ENCODE measurements at places on chromosomes 5 and 9.

DNA sequence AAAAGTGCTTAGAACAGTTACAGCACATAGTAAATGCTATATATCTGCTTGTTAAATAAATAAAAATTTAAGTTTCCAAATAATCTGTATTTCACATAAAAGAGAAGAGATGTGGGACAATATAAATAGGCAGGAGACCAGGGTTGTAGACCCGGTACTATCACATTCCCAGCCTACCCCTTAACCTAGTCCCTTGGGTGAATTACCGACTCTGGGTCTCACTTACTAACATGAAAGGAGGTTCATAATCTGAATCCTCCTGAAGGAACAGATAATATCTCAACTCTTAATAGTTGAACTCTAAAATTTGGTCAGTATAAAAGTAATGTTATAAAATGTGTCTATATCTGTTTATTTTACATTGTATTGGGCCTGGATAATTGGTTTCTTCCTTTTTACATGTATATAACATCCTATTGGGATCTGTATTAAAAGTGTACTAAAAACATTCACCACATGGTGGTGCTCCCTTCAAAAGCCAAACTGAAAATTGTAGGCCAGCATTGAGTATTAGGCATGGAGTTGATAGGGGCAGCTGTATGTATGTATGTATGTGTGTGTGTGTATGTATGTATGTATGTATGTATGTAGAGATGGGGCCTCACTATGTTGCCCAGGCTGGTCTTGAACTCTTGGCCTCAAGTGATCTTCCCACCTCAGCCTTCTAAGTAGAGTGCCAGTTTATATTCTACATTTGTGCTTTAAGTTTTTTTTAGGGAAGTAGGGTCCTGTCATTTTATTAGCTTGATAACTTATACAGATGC, 64.2 kb upstream of the ABL1 start:
- no peak for DNase-seq

DNA sequence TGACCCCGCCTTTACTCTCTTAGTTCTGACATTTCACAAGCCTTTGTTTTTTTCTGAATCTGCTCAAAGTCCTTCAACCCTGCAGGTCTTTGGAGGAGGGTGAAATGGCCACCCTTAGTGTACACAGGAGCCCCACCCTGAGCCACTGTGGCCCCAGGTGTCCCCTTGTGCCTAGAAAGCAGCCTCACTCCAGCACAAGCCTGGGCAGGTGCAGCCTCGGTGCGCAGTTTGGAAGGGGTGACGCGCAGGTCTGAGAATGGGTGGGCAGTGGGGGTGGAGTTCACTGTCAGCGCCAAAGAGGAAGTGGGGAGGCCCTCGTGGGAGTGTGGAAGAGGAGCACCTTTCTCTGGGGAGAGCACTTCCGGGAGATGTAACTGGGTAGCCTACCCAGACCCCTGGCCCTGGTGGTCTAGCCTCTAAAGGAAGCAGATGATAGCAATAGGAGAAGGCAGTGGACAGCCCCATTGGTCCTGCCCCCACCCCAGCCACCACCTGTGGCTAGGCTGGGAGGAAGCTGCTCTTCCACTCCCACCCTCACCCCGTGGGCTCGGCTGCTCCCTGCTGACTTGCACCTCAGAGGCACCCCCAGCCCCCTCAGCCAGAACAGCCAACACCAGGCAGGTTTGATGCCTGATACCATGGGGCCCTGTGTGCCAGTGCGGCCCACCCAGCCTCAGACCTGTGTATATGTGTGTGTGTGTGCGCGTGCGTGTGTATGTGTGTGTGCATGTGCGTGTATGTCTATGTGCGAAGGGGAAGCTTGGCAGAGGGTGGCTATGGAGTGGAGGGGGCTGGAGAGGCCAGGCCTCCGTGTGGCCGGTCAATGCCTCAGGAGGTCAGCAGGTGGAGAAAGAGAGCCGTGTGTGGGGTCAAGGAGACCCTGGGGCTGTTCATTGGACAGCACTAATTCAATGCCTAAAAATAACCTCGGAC, 16.8 kb upstream of the DAB2IP start:
- peak; percentile 51 for DNase-seq

DNA sequence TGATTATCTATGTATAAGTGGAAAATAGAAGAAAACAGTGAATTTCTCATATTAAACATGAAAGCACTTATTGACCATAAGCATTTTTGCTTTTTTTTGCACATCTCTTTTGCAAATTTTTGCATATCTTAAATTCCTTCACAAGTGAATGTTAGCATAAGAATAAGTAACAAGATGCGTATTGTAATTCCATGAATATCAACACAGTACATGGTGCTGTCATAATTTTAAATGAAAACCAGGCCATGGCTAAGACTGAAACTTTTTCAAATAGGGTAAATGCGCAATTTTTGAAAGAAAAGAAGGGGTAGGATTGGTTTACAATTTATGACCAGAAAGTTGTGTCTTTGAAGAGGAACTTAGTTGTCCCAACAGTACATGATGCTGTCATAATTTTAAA, 17.0 kb downstream of the FAM13B start:
- DNase-seq, result no peak

DNA sequence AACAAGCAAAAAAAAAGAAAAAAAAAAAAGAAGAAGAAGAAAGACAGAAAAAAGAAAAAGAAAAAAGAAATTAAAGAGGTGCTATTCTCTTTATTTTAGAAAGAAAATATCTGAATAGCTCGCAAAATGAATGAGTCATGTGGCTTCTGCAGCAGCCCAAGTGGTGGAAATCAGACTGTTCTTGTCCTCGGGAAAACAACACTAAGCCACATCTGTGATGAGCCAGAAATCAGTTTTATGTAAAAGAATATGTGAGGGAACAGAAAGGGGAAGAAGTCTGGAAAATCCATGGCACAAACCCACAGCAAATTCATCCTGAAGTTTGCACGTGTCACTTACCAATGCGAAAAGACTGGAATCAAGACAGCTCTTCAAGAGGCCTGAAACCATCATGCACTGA, 118.7 kb upstream of the GAS1 start:
- DNase-seq, result no peak

GRCh38 chr5:143920772-143921171, 108.8 kb downstream of the HMHB1 start:
- no peak for DNase-seq

GRCh38 chr5:95164861-95165260, 120.0 kb downstream of the MCTP1 start:
- DNase-seq, result no peak

DNA sequence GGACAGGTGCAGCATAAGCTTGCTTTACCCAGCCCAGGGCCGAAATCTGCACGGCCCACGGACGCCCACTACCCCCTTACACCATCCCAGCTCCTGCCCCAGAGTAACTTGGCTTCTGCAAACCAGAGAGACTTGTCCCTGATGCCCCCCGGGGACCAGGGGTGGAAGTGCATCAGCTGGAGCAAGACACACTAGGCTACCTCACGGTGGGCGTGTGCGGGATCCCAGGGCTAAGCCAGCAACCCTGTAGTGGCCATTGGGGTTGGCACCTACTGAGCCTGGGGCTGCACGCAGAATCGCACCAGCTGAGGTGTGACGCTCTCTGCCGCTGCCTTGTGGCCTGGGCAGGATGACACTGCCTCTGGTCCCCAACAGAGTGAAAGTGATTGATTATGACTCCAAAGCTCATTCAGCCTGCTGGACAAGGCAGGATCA, 6.1 kb upstream of the ZNF79 start:
- DNase-seq, result peak; percentile 82

DNA sequence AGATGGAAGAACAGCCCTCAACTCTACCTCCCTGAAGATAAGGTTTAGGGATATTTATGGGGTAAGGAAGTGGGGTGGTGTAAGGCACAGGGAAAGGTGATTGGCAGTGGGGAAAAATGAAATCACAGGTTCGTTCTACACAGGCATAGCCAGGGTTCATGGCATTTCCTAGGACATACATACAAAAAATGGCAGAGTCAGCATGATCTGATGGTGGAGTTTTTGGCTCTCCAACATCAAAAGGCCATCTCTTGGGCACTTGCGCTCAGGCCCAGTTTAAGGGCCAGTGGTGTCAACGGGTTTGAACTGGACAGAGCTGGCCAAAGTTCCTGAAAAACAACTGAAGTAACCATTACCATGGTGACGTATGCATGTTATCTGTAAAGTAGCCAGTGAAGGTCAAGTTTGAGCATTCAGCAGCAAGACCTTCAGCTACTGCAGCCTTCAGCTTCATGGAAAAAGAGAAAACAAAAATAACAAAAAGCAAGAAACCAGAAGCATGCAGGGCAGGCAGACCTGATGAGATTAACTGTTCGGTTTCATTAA, 92.8 kb downstream of the SMARCA2 start:
- DNase-seq, result no peak

- no peak for DNase-seq
Observed at GRCh38 chr9:25830381-25830780, 152.1 kb upstream of the TUSC1 start.

GRCh38 chr9:131198041-131198715, 72.8 kb downstream of the NUP214 start:
- no peak for DNase-seq

DNA sequence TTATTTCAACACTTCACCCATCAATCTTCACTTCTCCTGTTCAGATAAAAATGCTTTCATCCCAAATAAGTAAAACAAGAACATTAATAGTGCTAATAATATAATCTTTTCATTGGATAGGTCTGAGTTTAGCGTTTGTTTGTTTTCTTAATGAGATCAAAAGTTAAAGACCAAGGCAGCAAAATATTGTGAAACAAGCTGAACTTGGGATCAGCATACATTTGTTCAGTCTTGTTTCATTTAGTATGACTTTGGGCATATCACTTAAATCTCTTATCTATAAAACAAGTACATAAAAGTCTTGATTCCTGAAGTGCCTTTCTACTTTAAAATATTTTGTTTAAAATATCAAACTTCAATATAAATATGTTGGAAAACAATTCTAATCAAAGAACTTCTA, 13.4 kb upstream of the SNX24 start:
- no peak for DNase-seq

- DNase-seq, result no peak
Observed at GRCh38 chr5:125189531-125189941, 443.1 kb upstream of the ZNF608 start.

DNA sequence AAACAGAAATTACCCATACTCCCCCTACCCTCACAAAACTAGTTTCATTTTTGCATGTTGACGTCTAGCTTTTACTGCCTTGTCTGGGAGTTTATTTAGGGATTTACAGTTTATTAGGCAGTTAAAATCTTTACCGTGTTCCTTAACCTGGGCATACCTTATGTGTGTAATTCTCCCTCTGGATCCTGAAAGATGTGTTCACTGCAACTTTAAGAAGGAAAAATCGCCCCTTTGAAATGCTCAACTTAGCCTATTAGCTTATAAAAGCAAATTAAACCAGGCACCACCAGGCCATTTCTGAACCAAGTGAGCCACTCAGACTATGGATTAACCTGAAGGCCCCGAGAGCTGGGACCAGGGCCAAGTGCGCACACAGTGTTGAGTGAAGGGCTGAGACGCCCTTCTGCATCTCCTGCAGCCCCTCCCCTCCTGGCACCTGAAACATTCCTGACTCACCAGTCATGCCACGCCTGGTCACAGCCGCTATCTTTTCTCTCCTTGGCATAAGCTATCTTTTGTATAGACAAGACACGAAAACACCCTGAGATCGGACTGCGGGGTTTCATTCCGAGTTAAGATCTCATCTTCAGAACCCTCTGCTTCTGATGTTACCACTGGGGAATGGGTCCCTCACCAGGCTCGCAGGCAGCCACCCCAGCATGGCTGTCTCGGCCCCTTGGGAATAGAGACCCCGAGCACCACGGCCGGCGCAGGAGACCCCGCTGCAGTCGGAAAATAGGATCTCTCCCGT, 111.9 kb downstream of the ROR2 start:
- DNase-seq, result no peak

DNA sequence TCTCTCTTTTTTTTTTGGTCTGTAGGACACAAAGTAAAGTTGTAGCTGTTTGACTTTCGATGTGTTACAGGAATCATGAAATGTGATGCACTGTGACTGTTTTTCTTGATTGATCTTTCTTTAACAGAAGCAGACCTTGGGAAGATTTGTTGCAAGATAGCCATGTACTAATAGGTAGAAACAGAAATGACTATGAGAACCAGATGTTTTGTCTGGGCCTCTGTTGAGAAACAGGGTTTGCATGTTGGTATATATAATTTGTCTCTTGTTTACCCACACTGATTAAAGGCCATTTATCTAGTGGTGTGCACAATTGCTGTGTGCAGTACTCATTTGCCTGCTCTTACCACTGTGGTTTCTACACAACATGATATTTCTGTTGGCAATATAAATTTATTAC, 125.1 kb downstream of the HACD4 start:
- DNase-seq, result no peak

GRCh38 chr9:130974697-130975096, 34.3 kb upstream of the LAMC3 start:
- no peak for DNase-seq

GRCh38 chr5:179618923-179619554, 4.4 kb downstream of the HNRNPH1 start:
- no peak for DNase-seq
